ENCODE measurements at places on chromosomes 2 and 18.
A peak's percentile ranks its signal among the peaks of the same experiment; 100 is the strongest.

- peak; percentile 90 for DNase-seq
These were observed 18.3 kb downstream of the YPEL5 start for GRCh38 chr2:30165050-30165520.

DNA sequence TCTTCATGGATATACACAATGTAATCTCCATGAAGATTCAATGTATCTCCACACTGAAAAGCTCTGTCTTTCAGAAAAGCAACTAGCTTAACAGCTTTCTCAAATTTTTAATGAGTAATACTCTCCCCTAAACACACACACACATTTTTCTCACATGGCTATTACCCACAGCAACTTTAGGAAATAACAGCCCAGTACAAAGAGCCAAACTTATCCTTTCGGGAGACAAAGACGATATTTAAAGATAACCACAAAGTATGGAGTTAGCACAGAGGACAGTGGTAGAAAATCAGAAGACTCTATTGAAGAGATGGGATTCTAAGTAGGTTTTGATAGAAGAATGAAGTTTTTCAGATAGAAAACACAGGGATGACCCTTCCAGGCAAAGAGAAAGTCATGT lies 394.9 kb upstream of the TRIB2 start:
- no peak for DNase-seq

- DNase-seq = no peak
These were observed 786.8 kb downstream of the KCNJ3 start for GRCh38 chr2:155485141-155485842.

GRCh38 chr18:8834881-8835280 lies 129.5 kb downstream of the MTCL1 start:
- DNase-seq = no peak

DNA sequence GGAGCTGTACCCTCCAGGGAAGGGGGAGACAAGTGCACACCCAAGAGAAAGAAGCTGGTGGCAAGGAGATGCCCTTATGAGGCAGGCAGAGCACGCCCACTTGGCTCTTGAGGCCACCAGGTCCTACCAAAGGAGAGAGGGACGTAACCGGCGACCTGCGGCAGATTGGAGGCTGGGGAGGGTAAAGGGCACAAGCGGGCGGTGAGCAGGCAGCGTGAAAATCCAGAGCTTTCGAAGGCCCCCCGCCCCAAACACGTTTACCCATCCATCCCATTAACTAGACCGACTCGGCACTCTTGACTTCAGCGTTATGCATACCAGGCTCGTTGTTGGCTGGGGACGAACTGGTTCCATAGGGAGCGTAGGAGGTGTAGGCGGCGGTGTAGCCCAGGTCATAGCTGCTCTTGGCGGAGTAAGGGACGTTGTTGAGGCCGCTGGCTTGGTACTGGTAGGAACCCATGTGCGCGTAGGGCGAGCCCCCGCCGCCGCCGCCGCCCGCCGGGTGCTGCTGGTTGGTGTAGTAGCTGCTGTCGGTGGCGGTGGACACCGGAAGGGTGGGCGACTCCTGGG lies 794 bp downstream of the DLX2 start:
- DNase-seq = no peak

GRCh38 chr18:75698861-75699260 lies 271.4 kb upstream of the SMIM21 start:
- no peak for DNase-seq
